ENCODE measurements at places on chromosomes 12 and 14.

- DNase-seq, result no peak
Measured at GRCh38 chr12:59944177-59944576, 348.3 kb downstream of the SLC16A7 start.

DNA sequence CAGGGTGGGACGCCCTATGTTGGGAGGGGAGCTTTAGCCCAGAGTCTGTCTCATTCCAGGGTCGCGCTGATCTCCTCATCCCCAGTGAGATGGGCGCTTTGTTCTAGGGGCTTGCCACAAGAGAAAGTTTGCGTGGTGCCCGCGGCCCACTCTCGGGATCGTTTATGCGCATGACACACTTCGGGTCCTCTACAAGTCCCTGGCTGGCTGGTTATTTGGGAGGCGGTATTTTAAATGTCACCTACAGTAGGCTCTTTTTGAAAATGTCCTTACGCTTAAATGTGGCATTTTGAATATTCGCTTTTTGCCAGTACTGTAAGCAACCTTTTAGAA is 541 bp downstream of the GOLT1B start:
- peak; percentile 51 for DNase-seq

- no peak for DNase-seq
Measured at GRCh38 chr14:76268700-76269099, 107.2 kb upstream of the ESRRB start.

- DNase-seq, result no peak
Measured at GRCh38 chr14:81363746-81364378, 36.3 kb downstream of the STON2 start.

- no peak for DNase-seq
Measured at GRCh38 chr12:48810903-48811431, 7.3 kb upstream of the CACNB3 start.

DNA sequence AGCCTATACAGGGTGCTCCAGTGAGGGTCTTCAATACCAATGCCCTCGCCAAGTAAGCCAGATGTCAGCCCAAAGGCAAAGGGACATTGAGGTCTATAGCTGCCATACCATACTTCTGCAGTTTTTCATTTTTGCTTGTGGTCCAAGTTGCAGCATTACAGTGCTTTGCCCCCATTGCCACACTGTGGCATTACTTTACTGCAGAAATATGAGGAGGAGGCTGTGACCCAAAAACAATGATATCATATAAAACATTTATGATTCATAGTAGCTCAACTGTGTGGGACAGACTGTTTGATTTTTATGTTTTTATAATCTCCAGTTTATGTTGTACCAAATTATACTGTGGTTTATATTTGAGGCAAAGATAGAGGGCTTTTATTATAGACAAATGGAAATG is 64.1 kb downstream of the KIAA0586 start:
- DNase-seq, result no peak

GRCh38 chr12:71400481-71400880 is 39.1 kb upstream of the LGR5 start:
- no peak for DNase-seq

DNA sequence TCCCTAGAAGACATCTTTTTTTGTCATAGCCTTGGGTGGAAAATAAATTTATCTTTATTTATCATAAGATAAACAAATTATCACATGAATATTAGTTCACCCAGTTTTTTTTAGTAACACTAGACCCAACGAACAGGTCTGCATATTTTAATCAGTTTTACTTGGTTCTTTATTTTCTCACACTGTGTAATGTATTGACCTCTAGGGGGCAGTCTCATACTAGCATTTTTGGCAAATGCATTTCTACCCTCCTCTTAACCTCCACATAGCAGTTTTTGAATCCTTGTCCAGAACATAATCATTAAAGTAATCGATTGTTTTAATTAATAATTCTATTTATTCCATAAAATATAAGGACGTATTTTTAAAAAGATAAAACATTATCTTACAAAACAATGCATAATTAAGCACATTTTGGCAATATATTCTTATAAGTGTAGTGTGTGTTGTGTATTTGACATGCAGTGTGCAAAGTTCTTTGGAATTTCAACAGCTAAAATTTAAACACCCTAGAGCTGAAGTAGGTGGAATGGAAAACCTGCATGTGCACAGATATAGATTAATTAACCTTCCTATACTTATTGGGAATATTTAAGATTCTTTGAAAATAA is 31.6 kb upstream of the PTPRQ start:
- DNase-seq, result no peak

DNA sequence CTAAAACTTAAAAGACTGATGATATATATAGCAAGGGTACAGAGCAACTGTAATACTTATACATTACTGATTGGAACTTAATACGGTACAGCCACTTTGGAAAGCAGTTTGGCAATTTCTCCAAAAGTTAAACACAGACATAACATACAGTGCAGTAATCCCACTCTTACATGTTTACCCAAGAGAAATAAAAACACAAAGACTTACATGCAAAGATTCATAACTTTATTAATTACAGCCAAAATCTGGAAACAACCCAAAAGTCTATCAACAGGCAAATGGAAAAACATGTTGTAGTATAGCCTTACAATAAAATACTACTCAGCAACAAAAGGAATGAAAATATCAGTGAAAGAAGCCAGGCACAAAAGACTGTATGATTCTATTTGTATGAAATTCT is 84.6 kb downstream of the GARIN6 start:
- DNase-seq, result no peak

DNA sequence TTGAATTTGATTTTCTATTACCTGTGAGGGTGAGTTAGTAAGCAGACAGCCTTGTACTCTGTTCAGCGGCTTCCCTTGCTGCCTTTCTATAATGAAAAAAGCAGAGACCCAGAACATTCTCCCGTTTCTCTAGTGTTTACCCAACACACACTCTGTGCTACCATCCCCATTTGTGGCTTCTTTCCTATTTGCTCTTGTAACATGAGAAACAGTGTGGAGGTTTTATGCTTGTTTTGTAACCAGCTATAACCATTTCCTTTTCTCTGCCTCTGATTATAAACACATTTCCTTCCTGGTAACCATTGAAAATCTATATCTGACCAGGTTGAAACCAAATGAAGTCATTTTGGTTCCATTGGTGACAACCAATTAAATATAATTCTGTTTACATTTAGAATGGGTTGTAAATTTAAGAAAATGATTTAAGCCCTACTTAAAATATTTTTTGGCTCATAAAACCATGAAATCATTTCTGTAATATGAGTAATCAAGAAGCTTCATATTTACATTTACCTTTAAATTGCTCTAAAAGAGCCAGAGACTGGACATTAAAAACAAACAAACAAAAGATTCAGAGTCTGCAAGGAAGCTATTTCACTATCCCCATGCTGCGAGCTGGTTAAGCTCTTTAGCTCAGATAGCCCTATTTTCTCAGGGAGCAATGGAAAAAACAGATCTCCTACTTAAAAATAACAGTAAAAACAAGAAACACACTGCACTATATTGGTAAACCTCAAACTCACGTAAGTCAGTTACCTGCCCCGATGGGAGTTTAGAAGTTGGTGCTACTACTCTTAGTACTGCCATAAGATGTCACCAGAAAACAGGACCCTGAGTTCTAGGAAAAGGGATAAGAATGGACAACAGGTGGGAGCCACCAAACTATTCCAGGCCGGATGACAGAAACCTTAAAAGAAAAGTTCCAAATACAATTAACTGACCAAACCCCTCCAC is 206.5 kb upstream of the EEA1 start:
- DNase-seq, result no peak

- DNase-seq, result no peak
Measured at GRCh38 chr12:19550626-19551025, 111.3 kb downstream of the AEBP2 start.

DNA sequence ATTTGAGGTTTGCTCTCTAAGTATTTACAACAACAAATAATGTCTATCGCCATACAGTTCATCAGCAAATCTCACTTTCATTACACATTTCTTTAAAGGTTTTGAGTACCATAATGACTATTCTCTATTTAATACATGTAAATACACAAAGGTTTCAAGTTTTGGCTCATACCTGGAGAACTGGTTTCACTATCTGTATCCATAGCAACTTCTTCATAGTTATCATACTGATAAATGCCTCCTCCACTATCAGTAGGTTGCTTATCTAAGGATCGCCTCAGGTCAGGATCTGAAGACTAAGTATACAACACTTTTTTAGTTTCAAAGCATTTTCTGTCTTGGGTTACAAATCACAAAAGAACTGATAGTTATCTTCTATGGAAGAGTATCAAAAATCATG is 21.4 kb downstream of the ZFC3H1 start:
- DNase-seq, result no peak

DNA sequence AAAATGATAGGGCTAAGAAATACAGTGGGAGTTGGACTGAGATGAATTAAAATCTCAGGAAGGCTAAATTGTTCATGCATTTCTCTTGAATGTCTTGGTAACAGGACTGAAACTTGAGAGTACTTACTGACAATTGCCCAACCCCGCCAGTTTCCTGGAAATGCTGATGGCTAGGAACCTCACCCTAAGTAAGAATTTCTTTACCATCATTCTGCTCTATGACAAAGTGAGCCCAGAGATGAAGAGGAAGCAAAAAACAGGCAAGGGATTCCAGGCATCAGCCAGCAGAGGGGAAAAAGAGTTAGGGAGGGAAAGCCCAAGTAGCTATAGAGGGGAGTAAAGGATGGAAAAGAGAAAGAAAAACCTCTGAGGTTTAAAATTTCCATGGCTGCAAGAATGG is 397.7 kb downstream of the MDGA2 start:
- DNase-seq, result no peak

- DNase-seq, result peak; percentile 29
Measured at GRCh38 chr12:122399592-122400373, 22.7 kb downstream of the CLIP1 start.

All from hypothalamus (tissue), 51 donors.